Stimulated activated CD4-positive, alpha-beta T cell treated with anti-CD3 and anti-CD28 coated beads, Interleukin-4, amount 100 ng/mL, for 1 hour (primary cell): ENCODE measurements at places on chromosomes 12 and 14.

- DNase-seq: peak; percentile 25
Measured at GRCh38 chr12:1630133-1630826, 1.2 kb downstream of the WNT5B start.

- no peak for DNase-seq
Measured at GRCh38 chr12:106345746-106346145, 11.8 kb upstream of the POLR3B start.

DNA sequence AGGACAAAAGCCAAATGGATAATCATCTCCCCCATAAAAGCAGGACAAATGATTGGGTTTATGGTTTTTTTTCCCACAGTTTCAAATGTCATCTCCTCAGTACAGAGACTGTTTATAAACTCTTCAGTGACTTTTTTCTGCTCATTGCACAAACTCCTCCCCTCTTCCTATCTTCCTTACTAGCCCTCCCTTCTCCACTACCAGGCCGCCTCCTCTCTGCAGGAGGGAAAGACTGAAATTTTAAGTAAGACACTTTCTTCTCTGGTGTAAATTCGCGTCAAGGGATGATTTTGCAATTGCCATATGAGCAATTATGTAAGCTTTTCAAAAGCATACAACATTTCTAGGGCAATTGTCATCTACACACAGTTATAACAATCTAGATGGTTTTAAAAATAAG, 37.0 kb downstream of the BTG1 start:
- no peak for DNase-seq

- DNase-seq: no peak
Measured at GRCh38 chr12:107310621-107311020, 217.3 kb upstream of the CRY1 start.

- peak; percentile 72 for DNase-seq
Measured at GRCh38 chr14:68911594-68912227, 67.4 kb downstream of the ACTN1 start.

DNA sequence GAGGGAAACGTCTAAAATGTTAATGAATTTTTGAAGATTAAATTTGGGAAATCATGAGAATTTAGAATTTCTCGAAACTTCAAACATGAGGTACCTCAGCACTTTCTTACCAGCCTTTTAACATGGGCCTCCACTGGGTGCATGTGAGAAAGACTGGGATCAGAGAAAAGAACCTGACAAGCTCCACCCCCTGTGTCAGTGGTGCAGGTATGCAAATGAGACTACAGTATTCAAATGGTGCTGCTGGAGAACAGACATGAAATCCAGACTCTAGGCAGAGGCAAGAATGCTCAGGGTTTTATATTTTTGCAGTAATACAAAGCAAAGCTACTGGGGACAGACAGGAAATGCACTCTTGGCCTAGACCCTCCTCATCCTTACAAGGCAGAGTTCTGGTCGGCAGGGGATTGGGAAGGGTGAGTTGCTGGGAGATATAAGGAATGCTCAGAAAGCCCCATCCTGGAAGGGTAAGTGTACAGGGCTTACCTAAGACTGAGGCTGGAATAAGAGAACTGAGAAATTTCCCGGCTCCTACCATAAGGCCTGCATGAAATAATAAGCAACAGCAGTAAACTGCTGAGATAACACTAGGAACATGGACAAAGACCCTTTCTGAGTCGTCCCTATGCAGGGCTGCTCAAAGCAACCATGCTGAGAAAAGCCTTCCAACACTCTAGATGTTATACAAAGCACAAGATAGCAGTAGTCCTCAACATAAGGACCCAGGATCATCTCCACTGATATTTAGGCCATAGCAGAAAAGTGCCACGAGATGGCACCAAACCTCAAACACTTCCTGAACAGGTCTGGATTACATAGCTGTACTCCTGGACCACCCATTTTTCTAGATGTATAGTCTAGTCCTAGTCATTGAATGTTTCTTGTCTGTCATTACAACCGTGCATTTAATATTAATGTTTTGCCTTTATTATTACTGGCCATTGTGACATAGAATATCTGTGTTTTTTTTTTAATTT, 260.8 kb downstream of the RASSF9 start:
- DNase-seq: no peak

- no peak for DNase-seq
Measured at GRCh38 chr12:51687614-51688013, 96.6 kb downstream of the SCN8A start.

DNA sequence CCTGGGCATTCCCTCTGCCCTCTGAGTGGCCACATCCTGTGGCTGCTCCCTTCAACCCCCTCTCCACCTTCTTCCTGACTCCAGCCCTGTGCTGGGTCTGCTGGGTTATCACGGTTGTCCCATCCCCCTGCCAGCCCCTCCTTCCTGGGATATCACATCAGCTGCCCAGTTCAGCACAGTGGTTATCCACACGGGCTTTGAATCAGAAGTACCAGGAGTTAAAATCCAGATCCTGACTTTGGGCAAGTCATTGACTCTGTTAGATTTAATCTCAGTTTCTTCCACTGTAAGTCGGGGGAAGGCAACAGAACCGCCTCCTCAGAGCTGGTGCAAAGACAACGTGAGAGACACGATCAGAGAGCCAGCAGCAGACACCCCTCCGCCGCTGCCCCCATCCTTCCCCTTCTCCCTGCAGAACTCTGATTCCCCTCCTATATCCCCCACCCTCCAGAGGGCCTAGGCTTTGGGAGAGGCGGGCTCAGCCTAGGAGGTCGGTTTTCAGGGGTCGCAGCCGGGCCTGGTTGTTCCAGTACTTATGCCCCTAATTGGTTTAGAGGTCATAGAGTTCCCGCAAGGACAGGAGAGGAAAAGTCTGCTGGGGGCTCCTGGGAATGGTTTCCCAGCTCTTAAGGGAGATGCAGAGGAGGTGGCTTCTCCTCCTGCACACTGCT, 42.5 kb downstream of the PRIMA1 start:
- DNase-seq: no peak

GRCh38 chr12:45302621-45303369, 86.9 kb downstream of the ANO6 start:
- no peak for DNase-seq

DNA sequence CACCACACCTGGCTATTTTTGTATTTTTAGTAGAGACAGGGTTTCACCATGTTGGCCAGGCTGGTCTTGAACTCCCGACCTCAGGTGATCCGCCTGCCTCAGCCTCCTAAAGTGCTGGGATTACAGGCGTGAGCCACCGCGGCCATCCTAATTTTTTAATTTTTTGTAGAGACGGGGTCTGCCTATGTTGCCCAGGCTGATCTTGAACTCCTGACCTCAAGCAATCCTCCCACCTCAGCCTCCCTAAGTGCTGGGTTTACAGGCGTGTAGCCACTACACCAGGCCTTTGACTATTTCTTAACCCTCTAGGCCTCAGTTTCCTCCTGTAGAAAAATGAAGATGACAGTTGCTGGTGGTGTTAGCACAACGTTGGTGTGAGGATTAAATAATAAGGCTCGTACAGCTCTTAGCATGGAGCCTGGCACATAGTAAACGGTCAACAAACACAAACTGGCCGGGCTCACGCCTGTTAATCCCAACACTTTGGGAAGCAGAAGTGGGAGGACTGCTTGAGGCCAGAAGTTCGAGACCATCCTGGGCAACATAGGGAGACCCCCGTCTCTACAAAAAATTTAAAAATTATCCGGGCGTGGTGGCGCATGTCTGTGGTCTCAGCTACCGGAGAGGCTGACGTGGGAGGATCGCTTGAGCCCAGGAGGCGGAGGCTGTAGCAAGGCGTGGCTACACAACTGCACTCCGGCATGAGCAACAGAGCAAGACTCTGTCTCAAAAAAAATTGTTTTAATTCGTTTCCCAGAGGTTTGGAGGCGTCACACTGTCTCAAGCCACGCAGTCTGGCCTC, 979 bp downstream of the DDX54 start:
- no peak for DNase-seq

GRCh38 chr14:65359503-65359902, 53.0 kb upstream of the FUT8 start:
- DNase-seq: no peak

- no peak for DNase-seq
Measured at GRCh38 chr12:42807766-42808165, 218.2 kb upstream of the PRICKLE1 start.

DNA sequence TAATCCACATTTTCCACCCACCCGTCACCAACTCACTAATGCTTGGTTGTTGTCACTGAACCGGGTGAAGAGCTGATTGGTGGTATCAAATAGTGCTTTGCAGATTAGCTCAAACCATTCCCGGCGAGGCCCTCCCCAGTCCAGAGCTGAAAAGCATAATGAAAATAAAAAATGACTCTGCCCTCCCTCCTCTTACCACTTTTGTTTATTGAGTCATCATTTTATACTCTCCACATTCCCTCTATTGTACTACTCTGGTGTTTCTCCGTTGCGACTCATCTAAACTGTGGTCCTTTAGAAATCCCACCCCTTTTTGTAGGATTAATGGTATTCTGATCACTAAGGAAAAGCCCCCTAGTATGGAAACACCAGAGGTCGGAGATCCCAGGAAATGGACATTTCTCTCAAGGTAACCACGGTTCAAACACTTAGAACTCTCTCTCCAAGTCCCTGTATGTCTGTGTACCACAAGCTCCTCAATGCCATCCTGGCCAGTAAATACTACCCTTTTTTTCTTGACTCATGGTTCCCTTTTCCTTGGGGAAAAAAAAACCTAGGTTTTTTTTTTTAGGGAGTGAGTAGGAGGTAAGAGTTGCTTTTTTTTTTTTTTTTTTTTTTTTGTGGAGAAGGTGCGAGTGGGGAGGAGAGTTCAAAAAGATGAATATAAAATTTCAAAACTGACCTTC, 42.0 kb downstream of the AREL1 start:
- DNase-seq: no peak

- no peak for DNase-seq
Measured at GRCh38 chr14:97218274-97218673, 421.1 kb downstream of the VRK1 start.

DNA sequence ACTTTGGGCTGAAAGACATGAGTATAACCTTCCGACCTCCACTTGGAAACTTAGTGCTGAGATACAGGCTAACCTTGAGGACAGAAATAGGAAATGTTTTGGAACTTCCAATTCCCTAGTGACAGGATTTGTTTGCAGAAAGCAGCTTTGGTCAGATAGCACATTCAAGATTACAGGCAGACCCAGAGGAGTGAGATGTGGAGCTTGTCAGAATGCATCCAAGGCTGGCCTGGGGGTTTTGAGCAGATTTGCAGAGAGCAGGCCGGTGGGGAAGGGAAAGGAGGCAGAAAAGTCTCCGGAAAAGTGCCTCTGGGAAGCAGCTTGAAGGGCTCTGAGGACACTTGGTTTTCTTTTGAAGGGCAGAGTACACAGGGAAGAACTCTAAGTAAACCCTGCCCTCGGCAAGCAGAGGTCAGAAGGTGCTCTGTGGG, 180.3 kb downstream of the ETV6 start:
- no peak for DNase-seq

DNA sequence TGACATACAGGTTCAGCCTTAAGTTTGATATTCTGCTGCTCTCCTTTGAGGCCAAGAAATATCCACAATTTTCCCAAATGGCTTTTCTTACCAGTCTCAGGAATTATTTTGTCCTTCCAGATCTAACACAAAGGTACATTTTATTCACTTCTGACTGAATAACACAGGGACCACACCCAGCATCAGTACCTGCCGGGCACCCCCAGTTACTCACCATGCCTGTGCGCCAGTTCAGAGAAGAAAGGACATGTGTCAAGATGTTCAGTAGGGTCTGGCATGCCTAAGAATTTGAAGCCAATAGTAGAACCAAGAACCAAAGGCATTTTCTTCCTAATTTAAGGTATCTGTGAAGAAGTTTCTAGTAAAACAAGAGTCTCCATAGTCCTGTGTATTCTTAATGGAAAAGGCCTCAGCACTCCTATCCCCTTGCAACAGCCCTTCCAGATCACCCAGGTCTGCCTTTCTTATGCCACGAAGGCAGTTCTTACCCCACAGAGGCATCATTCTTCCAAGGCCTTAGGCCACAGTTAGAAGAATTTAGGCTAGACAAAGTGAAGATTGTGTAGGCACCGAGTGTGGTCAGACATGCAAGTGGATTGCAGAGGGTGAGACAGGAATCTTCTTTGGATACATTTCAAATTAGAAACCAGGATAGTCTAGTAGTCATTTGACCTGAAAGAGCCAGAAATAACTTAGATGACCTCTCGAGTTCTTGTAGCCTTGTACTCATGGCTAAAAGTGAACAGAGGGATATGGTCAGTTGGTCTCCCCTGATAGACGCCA, 140.1 kb upstream of the HIF1A start:
- DNase-seq: no peak

DNA sequence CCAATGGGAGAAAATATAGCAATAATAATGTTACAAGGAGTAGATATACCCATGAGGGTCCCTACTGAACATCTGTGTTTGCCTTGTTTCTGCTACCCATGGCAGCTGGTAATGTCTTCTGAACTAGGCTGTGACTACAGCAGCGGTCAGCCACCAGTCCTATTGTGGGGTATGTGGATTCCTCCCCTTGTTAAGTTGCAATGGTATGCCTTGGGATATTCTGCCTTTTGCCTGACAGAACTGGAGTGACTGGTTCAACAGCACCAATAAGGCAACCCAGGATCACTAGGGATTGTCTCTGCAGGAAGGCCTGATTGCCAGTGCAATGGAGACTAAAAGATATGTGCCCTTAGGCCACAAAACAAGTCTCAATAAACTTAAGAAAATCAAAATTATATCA, 9.7 kb upstream of the ATL1 start:
- no peak for DNase-seq

- DNase-seq: no peak
Measured at GRCh38 chr14:47919334-47919846, 244.0 kb upstream of the MDGA2 start.

GRCh38 chr14:51382506-51382905, 142.5 kb downstream of the TMX1 start:
- DNase-seq: no peak

GRCh38 chr12:117178745-117179144, 11.5 kb downstream of the FBXO21 start:
- DNase-seq: no peak

- DNase-seq: no peak
Measured at GRCh38 chr14:106216679-106217078, 690.3 kb downstream of the TMEM121 start.

DNA sequence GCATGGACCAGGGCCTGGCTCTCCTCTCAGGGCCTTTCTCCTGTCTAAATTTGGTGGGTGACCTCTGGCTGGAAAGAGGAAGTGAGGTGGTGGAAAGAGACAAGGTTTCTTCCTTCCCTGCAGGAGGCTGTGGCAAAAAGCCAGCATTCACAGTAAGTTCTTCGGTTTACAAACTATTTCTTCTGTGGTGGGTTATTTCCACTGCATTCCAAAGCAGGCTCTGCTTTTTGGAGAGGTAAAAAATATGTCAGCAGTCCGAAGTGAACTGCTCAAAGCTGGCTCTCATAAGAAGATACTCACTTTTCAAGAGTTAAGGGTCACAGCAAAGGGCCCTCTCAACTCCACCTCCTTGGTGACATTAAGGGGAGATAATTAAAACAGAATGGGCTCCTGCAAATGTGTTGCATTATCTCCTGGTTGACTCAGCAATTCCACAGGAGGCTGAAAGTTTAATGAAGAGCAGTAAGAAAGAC, 48.9 kb upstream of the POC1B start:
- DNase-seq: no peak

- no peak for DNase-seq
Measured at GRCh38 chr12:31235868-31236395, 90.0 kb downstream of the SINHCAF start.

- no peak for DNase-seq
Measured at GRCh38 chr12:93223440-93224426, 154.0 kb upstream of the NUDT4 start.
